ENCODE measurements at places on chromosomes 1 and 21.

DNA sequence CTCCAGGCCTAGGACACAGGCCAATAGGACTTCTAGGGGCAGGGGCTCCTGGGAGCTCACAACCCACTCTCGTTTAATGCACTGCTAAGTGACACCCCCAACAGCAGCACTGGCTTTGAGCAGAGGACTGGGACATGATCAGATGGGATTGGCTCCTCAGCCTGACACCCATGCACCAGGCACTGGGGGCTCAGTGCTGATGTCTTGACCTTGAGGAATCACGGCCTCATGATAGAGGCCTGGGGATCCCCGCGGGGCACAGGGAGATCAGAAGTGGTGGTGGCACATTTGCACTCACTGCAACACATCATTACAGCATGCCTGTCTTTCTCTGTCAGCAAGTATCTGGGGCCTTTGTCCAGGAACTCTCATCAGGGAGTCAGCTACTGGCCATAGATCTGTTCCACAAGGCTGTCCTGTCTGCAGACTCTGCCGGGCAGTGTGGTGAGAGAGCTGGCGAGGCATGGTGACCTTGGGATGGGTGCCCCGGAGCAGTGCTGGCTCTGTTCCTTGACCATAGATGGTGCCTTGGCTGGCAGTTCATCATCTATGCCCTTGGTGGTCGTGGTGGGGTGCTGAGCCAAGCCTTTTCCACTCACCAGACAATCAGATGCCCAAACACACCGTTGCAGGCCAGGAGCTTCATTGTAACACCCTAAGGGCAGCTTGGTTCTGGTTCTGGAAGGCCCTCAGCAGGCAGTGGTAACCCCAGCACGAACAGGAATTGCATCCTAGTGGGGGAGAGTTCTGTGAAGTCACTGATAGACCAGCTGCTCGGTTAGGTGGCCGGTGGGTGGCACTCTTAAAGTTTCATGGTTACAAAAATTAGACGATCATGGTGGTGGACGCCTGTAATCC, 22.2 kb upstream of the PARP1 start:
- no peak for DNase-seq

DNA sequence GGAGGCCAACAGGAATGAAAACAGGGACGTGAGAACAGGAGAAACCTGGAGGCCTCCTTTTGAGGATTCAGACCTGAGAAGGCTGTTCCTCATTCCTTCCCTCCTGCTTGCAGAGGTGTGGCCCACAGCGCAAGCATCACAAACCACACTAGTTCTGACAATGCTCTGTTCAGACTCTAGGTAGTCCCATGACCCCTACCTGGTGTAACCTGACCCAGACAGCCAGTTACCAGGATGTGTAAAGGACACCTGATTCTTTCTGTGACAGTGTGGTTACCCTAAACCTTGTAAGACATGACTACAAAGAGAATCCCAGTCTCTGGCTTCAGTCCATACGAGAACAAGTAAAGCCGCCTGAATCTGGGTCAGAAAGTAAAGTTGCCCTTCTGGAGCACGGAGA, 3.2 kb downstream of the MECR start:
- no peak for DNase-seq

GRCh38 chr1:6009120-6010040, 17.2 kb upstream of the NPHP4 start:
- DNase-seq, result no peak

DNA sequence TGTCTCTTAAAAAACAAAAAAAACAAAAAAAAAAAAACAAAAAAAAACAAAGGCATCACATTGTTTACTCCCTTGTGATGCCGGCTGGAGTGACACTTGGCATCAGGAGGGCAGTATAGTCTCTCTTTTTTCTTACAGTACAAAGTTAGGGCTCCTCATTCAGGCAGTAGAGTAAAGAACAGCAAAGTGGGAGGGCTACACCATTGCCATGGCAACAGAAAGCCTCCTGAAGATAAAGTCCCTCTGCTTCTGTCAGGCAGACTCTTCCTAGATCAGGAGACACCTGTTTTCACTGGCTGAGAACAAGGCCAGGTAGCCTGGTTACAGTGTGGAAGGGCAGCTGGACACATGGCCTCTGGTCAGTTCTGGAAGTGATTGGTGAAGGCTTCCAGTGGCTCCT, 41.3 kb upstream of the RAB3GAP2 start:
- no peak for DNase-seq

GRCh38 chr1:114323959-114324661, 170.4 kb upstream of the SYT6 start:
- DNase-seq, result no peak

DNA sequence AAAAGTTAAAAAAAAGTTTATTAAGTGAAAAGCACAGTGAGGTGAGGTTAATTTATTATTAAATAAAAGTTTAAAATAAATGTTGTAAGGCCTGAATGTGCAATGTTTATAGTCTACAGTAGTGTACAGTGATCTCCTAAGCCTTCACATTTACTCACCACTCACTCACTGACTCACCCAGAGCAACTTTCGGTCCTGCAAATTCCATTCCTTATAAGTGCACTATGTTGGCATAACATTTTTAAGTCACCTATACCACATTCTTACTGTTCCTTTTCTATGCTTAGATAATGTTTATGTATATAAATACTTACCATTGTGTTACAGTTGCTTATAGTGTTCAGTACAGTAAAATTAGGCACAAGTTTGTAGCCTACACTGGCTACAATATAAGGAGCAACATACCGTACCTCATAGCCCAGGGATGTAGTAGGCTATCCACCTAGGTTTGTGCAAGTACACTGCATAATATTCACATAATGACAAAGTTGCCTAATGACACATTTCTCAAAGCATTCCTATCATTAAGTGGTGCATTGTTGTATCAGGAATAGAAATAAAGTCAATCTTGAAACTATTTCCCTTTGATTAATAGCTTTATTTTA, 426.5 kb upstream of the BRINP3 start:
- no peak for DNase-seq

- DNase-seq, result no peak
Observed at GRCh38 chr1:25624156-25624555, 7.6 kb downstream of the MAN1C1 start.

DNA sequence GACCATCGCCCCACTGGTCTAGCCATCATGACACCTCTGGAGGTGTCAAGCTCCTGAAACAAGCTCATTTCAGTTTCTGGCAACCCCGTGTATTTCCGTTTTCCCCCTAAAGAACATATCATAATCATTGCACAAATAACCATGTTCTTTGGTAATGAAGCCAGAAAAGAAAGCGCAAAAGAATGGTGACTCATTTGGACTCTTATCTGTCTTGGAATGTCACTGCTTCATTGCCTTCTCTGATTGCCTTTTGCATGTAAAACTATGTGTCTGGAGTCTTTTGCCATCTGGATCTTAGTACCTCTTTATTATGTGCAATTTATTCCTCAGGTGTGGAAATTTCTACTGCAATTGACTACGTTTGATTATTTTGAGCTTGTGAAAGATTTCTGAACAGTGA, 110.5 kb downstream of the COLGALT2 start:
- no peak for DNase-seq

GRCh38 chr1:194485432-194485831, 1299.0 kb upstream of the B3GALT2 start:
- no peak for DNase-seq

- no peak for DNase-seq
Observed at GRCh38 chr1:226064816-226065248, 2.3 kb downstream of the H3-3A start.

DNA sequence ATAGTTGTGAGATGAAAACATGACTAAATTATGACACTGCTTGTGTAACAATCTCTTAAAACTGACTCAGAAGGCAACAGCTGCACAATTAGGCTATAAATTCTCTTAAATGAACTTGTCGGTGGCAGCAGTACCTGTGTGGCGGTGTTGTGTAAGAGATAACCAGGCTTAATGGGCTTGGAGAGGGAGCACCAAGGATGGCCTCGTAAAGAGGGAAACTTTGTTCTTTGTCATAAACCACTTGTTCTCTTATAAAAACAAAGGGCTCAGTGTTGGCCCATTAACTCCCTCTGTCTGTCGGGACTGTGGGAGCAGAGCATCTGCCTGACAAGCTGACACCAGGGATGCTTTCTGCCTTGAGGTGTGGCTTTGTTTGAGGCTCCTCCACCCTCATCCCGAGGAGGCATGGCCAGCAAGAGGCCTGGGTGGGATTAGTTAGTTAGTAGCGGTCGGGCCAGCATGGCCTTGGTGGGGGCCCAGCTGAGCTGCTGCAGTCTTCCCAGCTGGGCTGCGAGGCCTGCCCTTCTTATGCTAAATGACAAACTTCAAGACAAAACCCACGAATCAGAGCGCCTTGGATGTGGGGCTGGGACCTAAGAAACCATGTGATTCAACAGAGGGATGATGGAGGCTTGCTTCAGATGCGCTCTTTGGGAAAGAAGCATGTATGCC, 171.4 kb downstream of the CAMTA1 start:
- DNase-seq, result no peak

DNA sequence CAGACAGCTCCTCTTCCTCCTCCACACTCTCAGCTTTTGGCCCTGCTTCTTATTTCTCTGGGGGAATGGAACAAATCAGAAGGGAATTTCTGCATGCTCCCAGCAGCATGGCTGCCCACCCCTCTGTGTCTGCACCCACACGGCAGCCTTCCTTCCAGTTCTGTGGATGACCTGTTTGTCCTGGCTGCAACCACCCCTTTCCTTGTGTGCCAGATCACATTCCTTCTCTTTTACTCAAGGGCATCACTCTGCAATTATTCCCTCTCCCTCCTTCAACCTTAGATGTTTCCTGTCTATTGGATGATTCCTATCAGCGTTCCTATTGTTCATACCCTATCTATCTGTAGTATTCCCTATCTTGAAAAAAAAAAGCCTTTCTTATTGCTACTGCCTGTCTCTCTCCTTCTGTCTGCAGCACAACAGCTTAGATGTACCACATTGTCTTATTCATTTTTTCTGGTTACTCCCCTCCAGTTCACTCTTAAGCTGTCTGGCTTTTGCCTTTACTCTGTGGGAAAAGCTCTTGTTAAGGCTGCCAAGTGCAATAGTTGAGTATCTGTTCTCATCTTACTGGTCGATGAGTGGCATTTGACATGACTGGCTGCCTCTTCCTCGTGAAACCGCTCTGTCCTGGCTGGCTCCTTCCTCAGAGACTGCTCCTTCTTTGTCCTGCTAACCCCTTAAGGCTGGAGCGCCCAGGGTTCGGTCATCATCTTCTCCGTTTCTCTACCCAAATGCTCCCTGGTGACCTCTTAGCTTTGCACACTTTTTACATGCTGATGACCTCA, 351.1 kb downstream of the CAMTA1 start:
- no peak for DNase-seq

Data from stimulated activated CD4-positive, alpha-beta T cell treated with anti-CD3 and anti-CD28 coated beads, Interleukin-1b, Interleukin-23, amount 100 ng/mL, for 1 hour (primary cell).